ENCODE measurements at places on chromosomes 12 and 14. TPM values are rescaled to one million over a fixed set of nuclear protein-coding genes. Genes with fewer than 3 reads are reported as not detected.

- DNase-seq = no peak
These were observed 2.0 kb downstream of the WIF1 start for GRCh38 chr12:65119063-65119462.

GRCh38 chr14:51545396-51545795 is 106.3 kb upstream of the FRMD6 start:
- DNase-seq = no peak

HNF1A gene
- polyA plus RNA-seq = 32.4 TPM

GRCh38 chr12:98355322-98355721 is 160.1 kb upstream of the TMPO start:
- no peak for DNase-seq

DNA sequence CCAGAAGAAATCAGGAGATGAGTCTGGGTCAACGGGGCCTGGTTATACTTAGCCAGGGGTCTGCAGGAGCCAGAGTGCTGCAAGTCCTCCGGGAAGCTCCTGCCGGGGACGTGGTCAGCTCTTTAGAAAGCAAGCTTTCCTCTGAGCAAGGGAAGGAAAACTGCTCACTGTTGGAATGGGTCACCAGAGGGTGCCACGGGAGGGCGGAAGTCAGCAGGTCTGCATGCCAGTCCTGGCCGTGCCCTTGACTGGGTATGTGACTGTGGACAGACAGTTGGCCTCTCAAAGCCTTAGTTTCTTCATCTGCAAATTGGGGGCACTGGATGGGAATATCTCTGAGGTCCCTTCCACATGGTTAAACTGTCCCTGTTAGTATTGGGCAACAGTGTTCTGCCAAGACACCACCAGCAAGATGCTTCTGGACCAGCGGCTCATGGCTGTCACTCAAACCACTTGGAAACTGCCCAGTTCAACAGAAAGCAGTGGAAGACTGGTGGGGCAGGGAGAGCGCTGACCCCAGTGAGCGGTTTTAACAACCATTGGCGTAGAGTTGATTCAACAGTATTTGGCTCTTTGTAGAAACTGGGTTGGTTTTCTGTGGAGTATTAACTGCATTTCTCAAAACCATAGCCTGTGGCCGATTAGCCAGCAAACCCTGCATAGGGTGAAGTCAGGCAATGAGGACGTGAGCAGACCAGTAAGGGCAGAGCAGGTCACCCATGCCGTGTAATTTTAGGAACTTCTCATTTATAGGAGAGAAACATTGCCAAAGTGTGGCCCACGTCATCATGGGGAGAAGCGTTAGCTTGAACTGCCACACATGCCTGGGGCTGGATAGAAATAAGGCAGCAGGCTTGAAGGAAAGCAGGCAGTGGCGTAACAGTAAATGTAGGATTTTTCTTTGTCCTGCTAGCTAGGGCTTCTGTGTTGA is 163.9 kb upstream of the PRMT8 start:
- peak; percentile 27 for DNase-seq

DNA sequence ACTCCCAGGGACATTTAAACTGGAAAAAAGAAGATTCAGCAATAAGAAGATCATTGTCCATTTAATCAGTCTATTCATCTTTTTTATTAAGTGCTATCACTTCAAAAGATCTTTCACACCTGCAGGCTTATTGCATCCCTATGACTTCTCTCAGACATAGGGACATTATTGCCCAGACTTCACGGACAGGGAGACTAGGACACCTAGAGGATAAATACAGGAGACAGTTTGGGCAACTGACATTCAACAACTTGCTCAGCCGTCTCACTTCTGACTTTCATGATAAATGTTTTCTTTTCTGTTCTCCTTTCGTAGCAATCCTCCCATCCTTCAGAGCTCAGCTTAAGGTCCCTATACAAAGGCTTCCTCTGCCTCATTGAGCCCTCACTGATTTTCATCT is 84.3 kb downstream of the TMEM30B start:
- DNase-seq = peak; percentile 38

GRCh38 chr12:51415931-51416330 is 8.7 kb upstream of the SLC4A8 start:
- no peak for DNase-seq

GRCh38 chr14:87405563-87405962 is 587.4 kb downstream of the GALC start:
- DNase-seq = no peak

DNA sequence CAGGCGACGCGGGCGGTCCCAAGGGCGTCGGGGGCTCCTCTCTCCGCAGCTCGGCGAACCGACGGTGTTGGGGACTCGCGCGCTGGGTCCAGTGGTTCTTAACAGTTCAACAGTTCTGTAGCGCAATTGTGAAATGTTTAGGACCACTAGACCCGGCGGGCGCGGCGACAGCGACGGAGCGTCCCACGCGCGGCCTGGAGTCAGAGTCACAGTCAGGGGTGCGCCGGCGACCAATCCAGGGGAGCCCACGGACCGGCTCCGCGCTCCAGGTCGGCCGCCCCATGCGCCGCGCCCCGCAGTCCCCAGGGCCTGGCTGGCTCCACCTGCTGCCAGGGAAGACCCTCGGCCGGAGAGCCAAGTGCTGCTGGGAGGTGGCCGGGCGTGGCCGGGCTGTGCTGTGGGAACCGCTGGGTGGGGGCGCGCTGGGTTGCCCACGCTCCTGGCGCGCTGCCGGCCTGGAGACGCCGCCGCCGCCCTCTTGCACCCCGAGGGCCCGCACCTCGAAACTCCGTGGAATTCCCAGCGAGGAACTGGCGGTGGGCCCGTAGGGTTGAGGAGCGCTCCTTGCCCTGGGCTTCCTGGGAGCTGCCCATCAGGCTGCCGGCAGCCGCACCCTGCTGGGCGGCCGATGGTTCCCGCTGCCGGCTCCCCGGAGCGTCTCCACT is 20.9 kb upstream of the KIF26A start:
- peak; percentile 74 for DNase-seq

- DNase-seq = no peak
These were observed 5.6 kb upstream of the JAG2 start for GRCh38 chr14:105173901-105174894.

- DNase-seq = peak; percentile 26
These were observed 1.4 kb downstream of the APAF1 start for GRCh38 chr12:98646294-98647090.

DNA sequence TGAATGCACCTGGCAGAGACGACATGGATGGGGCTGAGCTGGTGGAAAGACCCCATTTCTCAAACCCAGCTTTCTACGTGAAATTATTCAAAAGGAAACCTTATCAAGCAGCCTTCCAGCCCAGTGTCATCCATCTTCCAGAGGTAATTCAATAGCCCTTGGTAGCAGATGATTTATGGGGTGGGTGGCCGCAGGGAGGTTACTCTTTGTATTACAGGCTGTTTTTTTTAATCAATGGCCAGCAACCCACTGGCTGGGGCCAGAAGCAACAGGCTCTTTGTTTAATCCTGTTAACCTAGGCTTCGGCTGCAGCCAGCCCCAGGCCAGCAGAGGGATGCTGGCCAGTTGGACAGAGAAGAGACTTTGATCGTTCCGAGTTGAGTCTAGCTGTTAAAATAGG is 139.8 kb upstream of the SRRM4 start:
- no peak for DNase-seq

GRCh38 chr14:33915682-33916081 is 35.2 kb downstream of the EGLN3 start:
- no peak for DNase-seq

Measured in kidney (tissue), 22 donors.